ENCODE measurements at places on chromosomes 7 and 10.

DNA sequence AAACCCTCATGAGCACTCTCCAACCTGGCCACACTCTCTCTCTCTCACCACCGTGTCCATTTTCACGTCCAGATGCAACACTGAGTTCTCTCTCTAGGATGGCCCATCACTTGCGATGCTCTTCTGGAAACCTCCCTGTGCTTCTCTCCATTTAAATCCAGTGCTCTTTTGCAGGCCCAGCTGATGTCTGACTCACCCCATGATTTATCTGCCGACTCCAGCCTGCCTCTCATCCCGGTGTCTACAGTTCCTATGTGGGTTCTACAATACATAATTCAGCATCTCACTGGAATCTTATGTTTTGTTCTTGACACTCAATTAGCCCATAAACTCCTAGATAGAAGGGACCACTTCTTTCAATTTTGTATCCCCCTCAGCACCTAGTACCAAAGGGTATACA lies 5.0 kb downstream of the TPK1 start:
- DNase-seq: no peak

- no peak for DNase-seq
These were observed 233.2 kb downstream of the RPS24 start for GRCh38 chr10:78266741-78267469.

DNA sequence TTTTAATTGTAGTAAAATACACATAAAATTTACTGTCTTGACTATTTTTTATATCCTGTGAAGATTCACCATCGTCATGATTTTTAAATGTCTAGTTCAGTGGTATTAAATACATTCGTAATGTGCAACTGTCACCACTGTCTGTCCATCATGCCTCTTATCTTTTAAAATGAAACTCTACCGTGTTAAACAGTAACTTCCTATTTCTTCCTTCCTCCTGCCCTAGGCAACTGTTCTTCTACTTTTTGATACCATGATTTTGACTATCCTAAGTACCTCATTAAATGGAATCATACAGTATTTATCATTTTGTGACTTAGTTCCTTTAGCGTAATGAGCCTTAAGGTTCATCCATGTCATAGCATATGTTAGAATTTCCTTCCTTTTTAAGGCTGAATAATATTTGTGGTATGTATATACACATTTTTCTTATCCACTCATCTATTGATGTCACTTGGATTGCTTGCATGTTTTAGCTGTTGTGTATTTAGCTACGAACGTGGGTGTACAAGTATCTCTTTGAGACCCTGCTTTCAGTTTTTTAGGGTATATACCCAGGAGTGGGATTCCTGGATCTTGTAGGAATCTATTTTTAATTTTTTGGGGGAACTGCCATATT lies 13.5 kb downstream of the SLK start:
- no peak for DNase-seq

- DNase-seq: no peak
These were observed 112.1 kb downstream of the DNAJC1 start for GRCh38 chr10:21891439-21891838.

- DNase-seq: no peak
These were observed 133.7 kb upstream of the SH2B2 start for GRCh38 chr7:102152672-102153598.

- DNase-seq: no peak
These were observed 4.3 kb downstream of the KIF5B start for GRCh38 chr10:32051926-32052325.

DNA sequence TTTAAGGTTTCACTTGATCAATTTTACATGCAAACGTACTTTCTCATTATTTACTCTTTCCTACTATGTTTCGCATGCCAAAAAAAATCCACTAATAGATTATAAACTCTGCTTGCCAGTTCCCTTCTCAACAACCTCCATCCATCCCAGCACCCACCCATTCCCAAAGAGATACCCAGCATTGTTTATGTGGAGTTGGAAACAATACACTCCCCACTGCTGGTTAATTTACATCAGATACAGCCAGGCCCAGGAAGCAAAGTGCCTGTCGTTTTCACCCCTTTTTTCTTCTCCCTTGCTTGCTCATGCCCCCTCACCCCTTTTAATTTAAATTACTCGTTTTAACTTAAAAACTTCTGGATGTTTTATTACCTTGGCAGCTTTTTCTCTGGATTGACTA lies 59.9 kb downstream of the HIBADH start:
- no peak for DNase-seq

GRCh38 chr7:28112012-28112411 lies 68.6 kb downstream of the JAZF1 start:
- no peak for DNase-seq

DNA sequence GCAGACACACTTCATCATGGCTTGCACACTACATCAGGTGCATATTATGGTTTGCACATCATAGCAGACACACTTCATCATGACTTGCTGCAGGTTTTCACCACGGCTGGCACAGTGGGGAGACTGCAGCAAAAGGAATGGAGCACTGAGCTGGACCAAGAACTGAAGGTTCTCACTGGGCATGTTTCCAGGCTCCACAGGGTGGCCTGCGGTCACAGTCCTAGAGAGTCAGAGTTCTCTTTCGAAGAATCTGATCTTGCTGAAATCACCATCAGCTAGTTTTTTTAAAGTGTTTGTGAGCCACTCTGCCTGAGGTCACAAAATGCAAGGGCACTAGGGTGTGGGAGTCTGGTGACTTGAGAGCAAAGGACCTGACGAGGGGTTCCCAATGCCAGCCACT lies 140.4 kb upstream of the NPY start:
- no peak for DNase-seq

- no peak for DNase-seq
These were observed 10.7 kb downstream of the C10orf90 start for GRCh38 chr10:126659750-126660149.

- no peak for DNase-seq
These were observed 11.6 kb downstream of the TMEM273 start for GRCh38 chr10:49176310-49177268.

- DNase-seq: no peak
These were observed 70.0 kb downstream of the AMPH start for GRCh38 chr7:38561166-38561565.

DNA sequence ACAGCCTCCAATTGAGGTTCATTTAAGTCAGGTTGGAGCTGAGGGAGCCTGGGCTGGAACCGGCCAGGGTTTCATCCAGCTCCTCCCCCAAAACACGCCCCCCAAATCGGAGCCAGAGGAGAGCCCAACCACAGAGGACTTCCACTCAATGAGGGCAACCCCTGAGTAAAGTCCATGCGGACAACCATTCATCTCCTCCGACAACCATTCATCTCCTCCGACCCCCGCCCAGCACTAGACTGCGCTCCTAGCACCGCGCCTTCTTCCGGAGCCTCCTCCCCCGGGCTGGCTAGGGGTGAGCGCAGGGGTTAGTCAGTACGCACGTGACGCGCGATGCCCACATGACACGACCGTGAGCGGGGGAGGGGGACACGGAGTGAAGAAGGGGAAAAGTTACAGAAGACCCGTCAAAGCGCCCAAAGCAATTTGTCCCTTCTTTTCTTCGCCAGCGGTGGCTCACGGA lies 1.4 kb downstream of the MAGI2 start:
- no peak for DNase-seq

DNA sequence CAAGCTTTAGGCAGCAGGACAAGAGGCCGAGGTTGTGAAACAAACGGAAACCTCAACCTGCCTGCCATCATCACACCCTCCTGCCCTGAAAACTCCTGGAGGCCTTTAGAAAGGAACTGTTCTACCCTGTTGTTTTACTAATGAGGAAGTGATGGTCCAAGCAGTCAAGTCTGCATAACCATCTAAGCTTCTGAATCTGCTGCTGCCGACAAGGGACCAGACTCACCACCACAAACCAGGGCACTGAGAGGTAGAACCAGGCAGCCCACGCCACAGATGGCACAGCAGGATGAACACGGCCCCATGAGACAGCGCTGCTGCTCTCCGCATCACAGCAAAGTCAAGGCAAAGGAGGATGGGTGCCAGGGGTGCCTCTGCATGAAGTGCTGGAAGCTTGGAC lies 209.4 kb downstream of the CELF2 start:
- no peak for DNase-seq

DNA sequence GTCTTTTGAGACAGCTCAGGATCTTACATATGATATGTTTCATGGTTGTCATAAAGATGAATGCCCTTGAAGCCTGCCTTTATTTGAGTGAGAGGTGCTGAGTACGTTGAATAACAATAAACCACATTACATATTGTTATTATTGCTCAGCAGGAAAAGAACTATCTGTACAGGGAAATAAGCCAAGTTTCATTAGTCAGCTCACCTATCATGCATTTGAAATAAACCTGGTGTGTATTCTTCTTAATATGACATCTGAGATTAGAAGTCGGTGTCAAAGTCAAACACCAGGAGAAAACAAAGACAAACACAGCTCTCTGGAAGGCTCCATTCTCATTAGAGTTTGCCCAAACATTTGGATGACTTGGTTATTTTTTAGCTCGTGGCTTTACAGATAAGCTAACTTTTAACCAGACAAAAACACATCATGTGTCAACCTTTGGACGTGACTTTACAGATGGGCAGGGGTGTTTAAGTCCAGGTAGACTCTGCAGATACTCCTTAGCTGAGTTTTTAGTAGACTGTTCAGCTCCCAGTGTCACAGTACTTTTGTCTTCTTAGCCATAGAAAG lies 71.2 kb upstream of the AOAH start:
- no peak for DNase-seq

- no peak for DNase-seq
These were observed 9.7 kb downstream of the INTS1 start for GRCh38 chr7:1494447-1494846.

- no peak for DNase-seq
These were observed 8.8 kb downstream of the NODAL start for GRCh38 chr10:70432561-70433263.

DNA sequence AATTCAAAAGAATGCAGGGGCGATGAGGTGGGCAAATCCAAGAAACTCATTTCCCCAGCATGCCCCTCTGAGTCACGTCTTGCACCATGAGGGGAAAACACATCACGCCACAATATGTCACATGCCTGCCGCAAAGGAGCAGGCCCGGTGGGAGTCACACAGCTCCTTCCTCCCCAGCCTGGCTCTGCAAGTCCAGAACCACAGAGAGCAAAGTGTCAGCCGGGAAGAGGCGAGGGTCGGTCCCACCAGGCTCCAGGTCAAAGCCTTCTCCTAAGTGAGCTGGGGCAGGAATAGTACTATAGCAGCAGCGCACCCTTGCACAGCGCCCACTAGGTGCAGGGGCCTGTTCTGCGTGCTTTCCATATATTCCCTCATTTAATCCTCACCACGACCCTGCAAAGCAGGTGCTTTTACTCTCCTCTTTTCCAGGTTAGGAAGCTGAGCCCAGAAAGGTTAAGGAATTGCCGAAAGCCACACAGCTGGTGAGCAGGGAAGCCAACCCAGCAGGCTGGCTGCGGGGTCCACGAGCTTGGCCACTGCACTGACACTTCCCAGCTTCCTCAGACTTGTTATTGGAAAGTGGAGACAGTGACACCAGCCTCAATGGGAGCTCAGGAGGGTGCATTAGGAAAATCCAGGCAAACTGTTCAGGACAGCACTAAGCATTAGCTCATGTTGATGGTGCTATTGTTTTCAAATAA lies 94.0 kb upstream of the ZMIZ1 start:
- peak; percentile 15 for DNase-seq

- DNase-seq: no peak
These were observed 54.8 kb downstream of the DAGLB start for GRCh38 chr7:6392712-6393666.

DNA sequence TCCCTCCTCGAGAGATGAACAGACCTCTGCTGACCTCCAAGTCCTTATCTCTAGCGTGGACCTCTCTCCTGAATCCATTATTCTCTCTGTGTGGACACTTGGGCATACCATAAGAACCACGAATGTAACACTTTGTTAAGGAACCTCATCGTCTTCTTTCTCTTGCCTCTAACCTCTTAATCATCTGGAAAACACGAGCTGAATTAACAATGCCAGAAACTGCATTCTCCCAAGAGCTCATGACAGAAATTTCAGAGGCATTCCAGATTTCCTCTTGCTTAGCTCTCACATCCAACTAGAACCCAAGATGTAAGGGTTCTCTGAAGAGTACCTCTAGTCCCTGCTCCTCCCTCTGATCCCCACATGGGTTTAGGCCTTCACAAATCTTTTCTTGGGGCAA lies 101.5 kb downstream of the TRIL start:
- DNase-seq: no peak

DNA sequence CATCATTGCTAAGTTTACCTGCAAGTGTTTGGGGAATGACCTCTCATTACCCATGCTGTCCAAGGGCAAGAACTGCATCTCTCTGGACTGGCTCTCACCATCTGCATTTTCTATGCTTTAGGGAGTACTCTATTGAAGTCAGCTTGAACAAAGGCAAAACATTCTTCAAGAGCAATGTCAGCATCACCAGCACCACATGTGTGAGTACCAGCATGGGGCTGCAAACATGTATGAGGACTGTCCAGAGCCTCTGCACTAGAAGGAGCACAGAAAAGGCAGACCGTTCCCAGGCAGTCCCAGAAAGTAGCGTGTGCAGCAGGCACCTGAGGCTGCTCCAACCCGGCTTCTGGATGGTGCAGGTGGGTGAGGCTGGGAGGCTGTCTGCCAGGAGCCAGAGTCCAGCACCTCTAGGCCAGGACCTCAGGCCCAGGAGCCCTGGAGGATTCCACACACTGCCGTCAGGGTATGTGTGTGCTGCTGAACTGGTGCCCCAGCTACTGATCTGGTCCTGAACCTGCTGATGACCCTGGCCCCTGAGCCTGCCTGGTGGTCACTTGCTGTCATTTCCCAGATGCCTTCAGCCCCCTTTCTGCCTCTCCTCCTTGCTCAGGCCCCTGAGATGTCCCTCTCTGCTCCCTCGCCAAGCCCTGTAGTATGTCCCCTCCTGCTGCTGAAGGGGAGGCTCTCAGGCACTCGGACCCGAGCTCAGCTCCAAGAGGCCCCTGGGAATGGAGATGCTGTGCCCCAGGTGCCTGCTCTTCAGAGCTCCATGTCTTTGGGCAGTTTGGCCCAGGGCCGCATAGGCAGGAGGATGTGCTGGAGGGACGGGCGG lies 20.7 kb downstream of the ANTXRL start:
- DNase-seq: no peak

DNA sequence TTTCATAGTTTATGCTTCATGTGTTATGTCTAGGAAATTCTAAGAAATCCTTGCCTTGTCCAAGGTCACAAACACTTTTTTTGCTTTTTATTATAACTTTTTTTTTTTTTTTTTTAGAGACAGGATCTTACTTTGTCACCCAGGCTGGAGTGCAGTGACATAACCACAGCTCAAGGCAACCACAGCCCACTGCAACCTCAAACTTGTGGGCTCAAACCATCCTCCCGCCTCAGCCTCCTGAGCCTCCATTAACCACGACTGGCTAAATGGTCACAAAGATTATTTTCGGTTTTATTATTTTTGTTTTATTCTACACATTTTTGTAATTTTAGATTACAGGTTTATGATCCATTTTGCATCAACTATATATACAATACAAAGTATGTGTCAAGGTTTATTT lies 7.1 kb upstream of the FAM204A start:
- DNase-seq: no peak

GRCh38 chr7:158574308-158575036 lies 13.2 kb downstream of the PTPRN2 start:
- DNase-seq: no peak

GRCh38 chr7:80275192-80275605 lies 140.6 kb downstream of the GNAI1 start:
- no peak for DNase-seq

Data from activated CD4-positive, CD25-positive, alpha-beta regulatory T cell treated with anti-CD3 and anti-CD28 coated beads, Interleukin-2, amount 50 U/mL, for 16 hours (primary cell).